ENCODE measurements at places on chromosomes 4 and X.

GRCh38 chr4:162274354-162274753 lies 110.6 kb upstream of the FSTL5 start:
- no peak for DNase-seq

- no peak for DNase-seq
Measured at GRCh38 chr4:56426273-56426672, 9.1 kb downstream of the PPAT start.

DNA sequence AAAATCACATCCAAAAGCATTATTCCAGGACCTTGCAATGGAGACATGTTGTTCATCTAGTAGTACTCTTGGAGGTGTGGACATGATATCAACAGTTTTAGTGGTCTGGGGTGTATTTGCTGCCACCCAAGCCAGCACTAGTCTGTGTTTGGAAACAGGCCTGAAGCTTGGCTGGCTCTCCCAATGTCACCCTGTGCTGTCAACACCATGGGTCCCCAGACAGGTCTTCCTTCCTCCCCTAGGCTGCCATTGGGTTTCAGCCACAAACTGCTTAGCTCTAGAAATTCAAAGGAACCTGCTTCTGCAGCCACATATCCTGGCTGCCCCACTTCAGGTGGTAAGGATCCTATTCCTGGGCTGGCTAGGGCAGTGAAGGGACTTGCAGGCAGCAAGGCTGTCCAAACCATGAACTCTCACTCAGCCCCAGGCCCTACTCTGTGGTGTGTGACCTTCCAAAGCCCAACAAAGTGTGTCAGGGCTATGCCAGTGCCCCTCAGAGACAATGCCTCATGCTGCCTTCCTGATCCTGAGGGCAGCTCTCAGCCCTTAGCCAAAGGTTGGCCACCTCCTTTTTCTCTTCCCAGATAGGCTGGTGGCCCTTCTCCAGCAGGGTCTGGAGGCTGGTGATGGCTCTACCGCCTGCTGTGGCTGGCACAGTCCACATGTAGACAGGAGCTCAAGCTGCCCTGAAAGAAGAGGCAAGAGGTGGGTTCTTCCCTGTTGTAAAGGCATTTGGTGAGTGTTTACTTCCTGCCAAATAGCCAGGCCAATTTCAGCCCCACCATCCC lies 18.3 kb downstream of the AMER1 start:
- DNase-seq = peak; percentile 51

GRCh38 chrX:55030271-55031205 lies at the start of gene ALAS2:
Gene ALAS2, minus strand, starts transcription at chrX:55030977. Its CDS starts 4,977 bp downstream, at chrX:55026000.
- no peak for DNase-seq

DNA sequence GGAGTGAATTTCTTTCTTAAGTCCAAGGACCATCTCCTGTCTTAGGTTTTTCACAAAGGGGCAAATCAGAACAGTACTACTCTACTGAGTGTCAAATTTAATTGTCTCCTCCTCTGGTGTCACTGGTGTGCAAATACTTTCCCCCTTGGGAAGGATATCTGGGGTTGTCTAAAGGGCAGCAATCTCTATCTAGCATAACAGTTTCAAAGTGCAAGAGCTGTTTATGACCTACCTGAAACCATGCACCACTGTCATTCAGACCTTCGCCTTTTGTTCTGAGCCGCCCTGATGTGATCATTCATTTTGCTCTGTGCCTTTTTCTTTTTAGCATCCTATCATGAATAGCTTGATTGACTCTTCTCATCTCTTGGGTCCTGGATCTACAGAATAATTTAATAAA lies 39.3 kb downstream of the IL1RAPL1 start:
- DNase-seq = no peak

DNA sequence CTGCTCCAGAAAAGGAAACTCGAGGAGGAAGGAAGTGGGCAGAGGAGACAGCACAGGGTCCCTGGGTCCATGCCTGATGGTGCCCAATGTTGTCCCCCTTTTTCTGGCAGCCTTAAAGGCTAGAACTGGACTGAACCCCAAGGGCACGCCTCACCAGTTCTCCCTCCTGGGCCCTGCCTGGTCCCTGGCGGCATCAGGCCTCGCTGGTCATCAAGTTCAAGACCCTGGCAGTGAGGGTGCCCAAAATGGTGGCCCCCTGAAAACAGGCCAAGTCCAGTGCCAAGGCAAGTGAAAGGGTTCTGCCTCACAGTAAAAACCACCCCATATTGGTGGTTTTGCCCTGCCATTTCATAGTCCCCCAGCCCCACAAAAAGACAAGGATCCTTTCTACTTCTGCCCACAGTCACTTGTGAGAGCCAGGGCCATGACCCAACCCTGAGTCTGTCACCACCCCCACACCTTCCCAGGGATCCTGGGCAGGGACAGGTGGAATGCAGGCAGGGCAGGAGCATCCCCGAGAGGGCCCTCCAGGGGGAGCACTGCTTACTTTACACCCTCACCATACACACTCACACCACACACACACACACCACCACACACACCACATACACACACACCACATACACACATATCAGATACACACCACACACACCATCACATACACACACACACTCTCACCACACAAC lies 107.6 kb downstream of the DCTD start:
- no peak for DNase-seq

DNA sequence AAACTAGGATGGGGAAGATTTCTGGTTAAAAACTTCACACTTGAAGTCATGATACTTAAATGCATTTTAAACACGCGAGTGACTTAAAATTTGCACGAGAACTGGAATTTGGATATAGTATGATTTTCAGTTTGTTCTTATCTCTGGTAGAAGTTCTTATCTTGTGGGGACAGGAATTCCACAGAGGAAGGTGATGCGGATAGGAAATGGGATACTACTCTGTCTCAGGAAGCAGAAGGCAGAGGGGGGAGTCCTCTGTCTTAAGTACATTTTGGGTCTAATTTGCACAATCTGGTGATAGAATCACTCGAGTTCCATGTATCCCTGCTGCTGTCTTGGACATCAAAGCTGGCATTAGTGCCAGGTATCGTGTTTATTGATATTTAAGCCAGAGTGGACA lies 53.3 kb downstream of the TLL1 start:
- no peak for DNase-seq

DNA sequence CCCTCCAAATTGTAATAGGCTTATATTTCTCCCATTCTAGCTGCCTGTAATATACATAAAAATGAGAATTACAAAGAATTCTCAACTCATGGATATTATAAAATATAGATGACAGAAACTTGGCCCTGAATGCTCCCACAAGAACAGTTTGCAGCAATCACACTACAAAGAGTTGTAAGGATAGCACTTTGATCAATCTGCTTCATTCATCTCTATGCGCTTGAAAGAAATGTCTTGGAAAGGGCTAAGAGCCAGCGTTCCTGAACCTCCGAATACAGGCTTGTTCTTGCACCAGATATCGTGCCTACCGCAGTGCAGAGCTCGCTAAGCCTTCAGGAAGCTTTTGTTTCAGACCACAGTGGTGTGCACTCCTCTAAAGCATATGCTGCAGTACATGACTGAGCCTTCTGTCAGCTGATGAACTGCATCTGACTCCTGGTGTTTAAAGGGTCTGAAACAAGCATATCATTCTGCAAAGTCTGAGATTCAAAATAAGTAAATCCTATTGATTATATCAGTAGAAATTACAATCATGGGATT lies 417.6 kb upstream of the ZFP42 start:
- no peak for DNase-seq

DNA sequence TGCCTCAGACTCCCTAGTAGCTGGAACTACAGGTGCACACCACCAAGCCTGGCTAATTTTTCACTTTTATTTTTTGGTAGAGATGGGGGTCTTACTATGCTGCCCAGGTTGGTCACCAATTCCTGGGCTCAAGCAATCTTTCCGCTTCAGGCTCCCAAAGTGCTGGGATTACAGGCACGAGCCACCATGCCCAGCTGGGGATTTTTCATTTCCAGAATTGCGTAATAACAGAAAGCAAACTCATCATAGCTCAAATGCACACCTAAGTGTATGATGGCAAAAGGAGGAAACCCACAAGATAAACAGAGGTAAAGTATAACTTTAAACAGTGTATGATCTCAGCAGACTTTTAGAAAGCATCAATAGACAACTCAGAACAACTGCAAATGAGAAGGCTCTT lies 56.2 kb downstream of the TEX11 start:
- DNase-seq = no peak

DNA sequence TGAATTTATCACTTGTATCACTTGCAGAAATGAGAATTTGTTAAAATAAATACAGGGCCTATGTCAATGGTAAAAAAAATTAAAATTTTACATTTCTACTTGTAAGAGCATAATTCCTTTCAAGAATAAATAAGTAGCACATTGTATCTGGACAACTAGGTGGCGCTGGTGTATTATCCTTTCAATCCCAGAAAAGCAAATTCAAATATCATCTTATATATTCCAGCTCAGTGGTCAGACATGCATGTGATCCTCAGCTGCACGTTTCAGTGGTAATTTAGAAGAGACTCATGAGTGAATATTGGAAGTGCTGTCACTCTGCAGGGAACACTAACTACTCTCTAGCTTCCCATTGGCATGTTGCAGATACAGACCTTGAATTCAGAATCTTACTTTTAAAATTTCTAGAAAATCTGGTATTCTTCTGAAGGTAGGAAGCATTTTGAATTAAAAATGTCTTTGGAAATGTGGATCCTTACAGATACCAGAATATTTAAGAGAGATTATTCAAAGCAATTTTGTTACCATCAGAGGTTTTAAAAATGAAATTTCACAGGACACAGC lies 1414.7 kb upstream of the TENM3 start:
- no peak for DNase-seq

GRCh38 chr4:41199788-41200187 lies 14.6 kb downstream of the APBB2 start:
- no peak for DNase-seq
